ENCODE measurements at places on chromosomes 11 and 22. TPM values are rescaled to one million over a fixed set of nuclear protein-coding genes. Genes with fewer than 3 reads are reported as not detected.
A peak's percentile ranks its signal among the peaks of the same experiment; 100 is the strongest.

The C11orf97 gene
- not detected for polyA plus RNA-seq

GRCh38 chr11:130217133-130218031, 57.8 kb downstream of the ST14 start:
- DNase-seq: no peak

- no peak for DNase-seq
Measured at GRCh38 chr11:12565406-12565805, 108.8 kb upstream of the TEAD1 start.

DNA sequence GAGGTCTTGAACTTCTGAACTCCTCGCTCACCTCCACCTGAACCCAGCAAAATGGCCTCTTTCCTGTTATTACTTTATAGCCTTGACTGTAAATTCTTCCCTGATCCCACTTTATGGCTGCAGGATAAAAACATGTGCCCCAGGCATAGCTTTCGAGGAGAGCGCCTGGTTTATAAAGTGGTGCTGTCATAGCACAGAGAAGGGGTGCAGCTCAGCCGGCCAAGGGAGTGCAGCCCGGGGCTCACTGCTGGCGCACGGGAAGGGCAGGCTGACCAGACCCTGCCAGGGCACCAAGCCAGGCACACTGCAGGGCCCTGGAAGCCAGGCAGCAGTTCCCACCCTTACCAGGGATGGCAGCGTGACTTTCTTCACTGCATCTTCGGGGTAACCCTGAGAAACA, 50.9 kb downstream of the ISX start:
- DNase-seq: peak; percentile 87
